ENCODE measurements at places on chromosomes 7 and 10.
A peak's percentile ranks its signal among the peaks of the same experiment; 100 is the strongest.

DNA sequence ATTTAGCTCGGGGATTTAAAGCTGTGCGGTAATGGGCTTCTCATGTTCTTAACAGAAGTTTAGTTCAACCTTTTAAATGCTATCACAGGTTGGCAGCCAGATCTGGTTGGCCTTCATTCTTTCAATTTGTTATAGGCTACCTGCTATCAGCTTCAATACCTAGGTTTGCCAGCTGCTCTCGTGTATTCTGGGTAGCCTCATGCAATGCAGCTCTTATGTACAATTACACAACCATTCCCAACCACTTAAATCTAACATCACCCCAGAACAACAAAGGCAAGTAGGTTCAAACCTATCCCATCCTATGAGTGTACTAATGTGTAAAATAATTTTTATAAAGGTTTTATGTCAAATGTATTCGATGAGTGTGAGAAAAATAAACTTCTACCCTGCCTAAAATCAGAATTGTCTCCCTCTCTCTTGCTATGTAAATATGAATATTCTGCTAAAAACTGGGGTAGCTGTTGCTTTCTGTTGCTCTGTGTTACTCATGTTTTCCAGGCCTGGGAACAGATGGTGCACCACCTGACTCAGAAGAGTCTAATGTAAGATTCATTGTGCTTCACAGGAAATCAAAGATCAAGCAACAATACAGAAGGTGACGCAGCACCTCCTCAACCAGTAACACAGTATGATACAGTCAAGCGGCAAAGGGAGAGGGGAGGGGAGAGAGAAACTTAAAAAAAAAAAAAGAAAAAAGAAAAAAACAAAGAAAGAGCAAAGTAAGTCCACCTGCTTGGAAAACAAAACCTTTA is 188.6 kb downstream of the ETV1 start:
- no peak for DNase-seq

- no peak for DNase-seq
Measured at GRCh38 chr7:81662531-81662930, 107.3 kb downstream of the HGF start.

DNA sequence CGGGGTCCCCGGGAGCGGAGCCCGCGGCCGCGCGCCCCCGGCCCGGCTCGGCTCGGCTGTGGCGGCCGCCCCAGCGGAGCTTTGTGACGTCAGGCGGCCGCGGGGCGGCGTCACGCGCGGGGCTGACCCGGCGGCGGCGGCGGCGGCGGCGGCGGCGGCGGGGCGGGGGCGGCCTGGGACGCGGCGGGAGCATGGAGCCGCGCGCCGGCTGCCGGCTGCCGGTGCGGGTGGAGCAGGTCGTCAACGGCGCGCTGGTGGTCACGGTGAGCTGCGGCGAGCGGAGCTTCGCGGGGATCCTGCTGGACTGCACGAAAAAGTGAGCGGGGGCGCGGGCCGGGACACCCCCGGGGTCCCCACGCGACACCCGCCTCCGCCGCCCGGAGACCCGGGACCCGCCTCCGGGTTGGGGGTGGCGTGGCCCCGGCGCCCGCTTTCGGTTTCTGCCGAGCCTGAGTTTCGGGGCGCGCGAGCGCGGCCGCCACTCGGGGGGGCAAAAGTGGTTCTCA is at the start of gene PWWP2B:
PWWP2B (plus strand) TSS at position 165 of the 506 bp plus-strand sequence; CDS start at position 192, 27 bp downstream.
- no peak for DNase-seq

GRCh38 chr7:155683714-155684113 is 39.3 kb downstream of the RBM33 start:
- no peak for DNase-seq

DNA sequence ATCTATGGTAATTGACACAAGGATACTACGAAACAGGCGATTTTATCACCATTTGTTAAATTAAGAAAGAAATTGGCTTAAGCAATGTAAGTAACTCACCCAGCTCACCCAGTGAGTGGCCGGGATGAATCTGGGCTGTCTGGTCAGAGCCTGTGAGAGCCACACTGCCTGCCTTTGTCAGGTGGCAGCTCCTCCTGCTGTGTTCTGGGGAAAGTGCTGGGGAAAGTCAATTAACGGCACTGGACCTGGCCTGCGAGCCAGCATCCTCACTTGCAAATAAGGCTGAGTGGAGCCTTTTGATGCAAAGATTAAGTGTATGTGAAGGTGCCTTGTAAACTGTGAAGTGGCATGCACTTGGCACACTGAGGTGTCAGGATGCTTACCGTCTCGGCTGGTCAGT is 13.4 kb upstream of the CXCL12 start:
- DNase-seq = no peak

- peak; percentile 44 for DNase-seq
Measured at GRCh38 chr10:124744102-124745050, at the start of gene FAM53B. Gene FAM53B (minus strand): TSS chr10:124744378. CDS start chr10:124706713, 37,665 bp downstream.

DNA sequence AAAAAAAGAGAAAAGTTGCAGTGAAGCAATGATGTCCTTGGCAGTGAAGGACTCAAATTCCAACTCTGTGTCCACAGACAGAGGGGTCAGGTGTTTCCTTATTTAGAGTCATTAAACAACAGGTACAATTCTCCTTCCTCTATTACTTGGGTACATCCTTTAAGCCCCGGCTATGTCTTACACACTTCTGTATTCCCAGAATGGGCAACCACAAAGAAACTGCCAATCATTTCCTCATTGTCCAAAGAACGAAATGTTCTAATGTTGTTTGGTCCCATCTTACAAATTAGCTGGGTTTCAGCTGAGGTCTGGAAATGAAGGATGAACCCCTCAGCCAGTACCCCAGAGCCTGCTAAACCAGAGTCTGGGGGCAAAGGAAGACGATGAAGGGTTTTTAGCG is 59.5 kb downstream of the GRB10 start:
- no peak for DNase-seq

DNA sequence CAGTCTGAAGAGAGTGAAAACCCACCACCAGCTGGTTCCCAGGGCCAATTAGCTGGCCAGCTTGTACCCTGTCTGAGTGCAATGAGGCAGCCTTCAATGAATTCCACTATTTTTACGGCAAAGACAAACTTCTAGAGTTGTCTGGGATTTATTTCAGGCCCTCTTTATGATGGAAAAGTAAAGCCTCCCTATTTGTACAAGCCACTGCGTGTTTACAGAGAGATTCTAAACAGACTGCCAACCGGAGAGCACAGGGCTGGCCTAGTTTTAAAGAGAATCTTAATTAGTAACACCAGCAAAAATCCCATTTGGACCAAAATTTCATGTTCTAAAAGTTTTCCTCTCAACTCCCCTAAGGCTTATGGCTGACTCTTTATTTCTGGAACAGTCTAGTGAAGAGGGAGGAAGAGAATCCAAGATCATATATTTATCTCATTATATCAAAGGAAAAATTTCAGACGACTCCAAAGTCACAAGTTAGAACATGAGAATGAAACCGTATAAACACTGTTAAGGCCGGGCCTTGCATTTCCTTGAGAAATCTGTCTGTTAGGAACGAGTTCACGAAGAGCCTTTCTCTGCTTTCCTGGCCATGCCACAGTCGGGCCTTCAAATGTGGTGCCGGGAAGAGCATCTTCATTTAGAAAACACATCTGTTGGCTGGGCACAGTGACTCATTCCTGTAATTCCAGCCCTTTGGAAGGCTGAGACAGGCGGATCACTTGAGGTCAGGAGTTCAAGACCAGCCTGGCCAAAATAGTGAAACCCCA is 724.6 kb upstream of the NRP1 start:
- DNase-seq = no peak

DNA sequence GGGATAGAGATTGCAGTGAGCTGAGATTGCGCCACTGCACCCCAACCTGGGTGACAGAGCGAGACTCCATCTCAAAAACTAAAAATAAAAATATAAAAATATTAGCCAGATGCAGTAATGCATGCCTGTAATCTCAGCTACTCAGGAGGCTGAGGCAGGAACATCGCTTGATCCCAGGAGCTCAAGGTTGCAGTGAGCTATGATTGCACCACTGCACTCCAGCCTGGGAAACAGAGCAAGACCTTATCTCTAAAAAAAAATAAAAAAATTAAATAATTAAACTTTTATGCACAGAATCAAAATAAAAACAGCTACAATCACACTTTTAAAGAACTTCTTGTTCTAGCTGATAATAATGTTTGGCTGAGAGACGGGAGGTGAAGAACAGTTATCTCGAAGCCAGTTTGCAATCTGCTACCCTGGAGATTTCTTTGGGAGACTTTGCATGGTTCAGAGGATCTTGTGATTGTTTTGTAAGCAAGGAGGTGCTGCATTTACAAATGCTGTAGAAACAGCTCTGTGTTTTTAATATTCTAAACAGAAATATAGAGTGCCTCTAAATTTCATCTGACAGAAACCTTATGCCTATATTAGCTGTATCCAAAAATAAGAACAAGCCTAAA is 19.9 kb upstream of the MACROH2A2 start:
- no peak for DNase-seq
